ENCODE measurements at places on chromosomes 5 and 9.

- no peaks in the 10 kb centered on the region for H3K27me3 ChIP-seq
- no peaks in the 10 kb centered on the region for H3K4me1 ChIP-seq
- H3K36me3 ChIP-seq = no peaks in the 10 kb centered on the region
- H3K27ac ChIP-seq = no peak overlapping the region
Observed at GRCh38 chr5:104048231-104048630, 485.6 kb upstream of the NUDT12 start.

DNA sequence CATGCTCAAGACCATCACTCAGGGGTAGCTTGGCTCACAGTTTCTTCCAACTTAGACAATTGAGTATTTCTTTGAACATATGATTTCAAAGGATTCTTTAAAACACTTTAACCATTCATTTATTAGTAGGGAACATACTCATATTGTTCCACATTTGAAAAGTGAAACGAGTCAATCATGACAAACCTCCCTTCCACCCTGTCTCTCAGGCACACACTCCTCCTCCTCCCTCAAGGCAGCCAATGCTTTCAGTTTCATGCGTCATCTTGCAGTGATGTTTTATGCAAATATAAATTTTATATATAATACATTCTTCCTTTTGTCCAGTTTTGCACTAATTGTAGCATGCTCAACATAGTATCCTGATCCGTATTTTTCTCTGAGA, 126.0 kb upstream of the BOD1 start:
- H3K27me3 ChIP-seq = no peaks in the 10 kb centered on the region
- no peak overlapping the region for H3K27ac ChIP-seq
- H3K36me3 ChIP-seq = no peaks in the 10 kb centered on the region
- DNase-seq = no peak
- H3K4me3 ChIP-seq = no peak overlapping the region

GRCh38 chr9:78857373-78858225, 560.7 kb downstream of the PSAT1 start:
- DNase-seq = no peak
- H3K27me3 ChIP-seq = no peaks in the 10 kb centered on the region
- H3K4me1 ChIP-seq = no peaks in the 10 kb centered on the region
- no peak overlapping the region for H3K4me3 ChIP-seq

GRCh38 chr9:98168153-98168780, 24.2 kb downstream of the CORO2A start:
- no peak for DNase-seq
- H3K27me3 ChIP-seq = no peaks in the 10 kb centered on the region
- no peak overlapping the region for H3K27ac ChIP-seq
- H3K36me3 ChIP-seq = no peaks in the 10 kb centered on the region
- no peaks in the 10 kb centered on the region for H3K4me1 ChIP-seq

GRCh38 chr9:133772581-133772980, 34.4 kb upstream of the SARDH start:
- no peaks in the 10 kb centered on the region for H3K27me3 ChIP-seq
- no peaks in the 10 kb centered on the region for H3K4me1 ChIP-seq
- H3K4me3 ChIP-seq = no peak overlapping the region
- peaks cover 27% of the 10 kb centered on the region for H3K36me3 ChIP-seq

DNA sequence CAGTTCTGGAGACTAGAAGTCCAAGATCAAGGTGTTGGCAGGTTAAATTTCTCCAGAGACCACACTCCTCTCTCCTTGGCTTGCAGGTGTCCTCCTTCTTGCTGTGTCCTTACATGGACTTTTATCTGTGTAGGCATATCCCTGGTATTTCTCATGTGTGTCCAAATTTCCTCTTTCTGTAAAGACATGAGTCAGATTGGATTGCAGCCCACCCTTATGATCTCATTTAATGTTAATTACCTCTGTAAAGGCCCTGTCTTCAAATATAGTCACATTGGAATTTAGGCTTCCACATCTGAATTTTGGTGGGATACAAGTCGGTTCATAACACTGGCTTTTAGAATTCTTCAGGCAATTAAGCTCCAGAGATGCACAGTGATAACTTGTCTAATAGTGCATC, 322.2 kb upstream of the GRIA1 start:
- no peaks in the 10 kb centered on the region for H3K27me3 ChIP-seq
- no peak for DNase-seq
- H3K4me1 ChIP-seq = no peaks in the 10 kb centered on the region
- H3K27ac ChIP-seq = no peak overlapping the region
- no peak overlapping the region for H3K4me3 ChIP-seq

GRCh38 chr5:169426784-169427183, 125.8 kb upstream of the SLIT3 start:
- H3K36me3 ChIP-seq = no peaks in the 10 kb centered on the region
- H3K4me1 ChIP-seq = no peaks in the 10 kb centered on the region
- no peak for DNase-seq
- no peaks in the 10 kb centered on the region for H3K27me3 ChIP-seq
- no peak overlapping the region for H3K27ac ChIP-seq

- no peak overlapping the region for H3K4me3 ChIP-seq
- H3K4me1 ChIP-seq = peaks cover 26% of the 10 kb centered on the region
- H3K27me3 ChIP-seq = no peaks in the 10 kb centered on the region
- DNase-seq = no peak
- no peak overlapping the region for H3K27ac ChIP-seq
Observed at GRCh38 chr9:72871685-72872084, 81.2 kb downstream of the ALDH1A1 start.

DNA sequence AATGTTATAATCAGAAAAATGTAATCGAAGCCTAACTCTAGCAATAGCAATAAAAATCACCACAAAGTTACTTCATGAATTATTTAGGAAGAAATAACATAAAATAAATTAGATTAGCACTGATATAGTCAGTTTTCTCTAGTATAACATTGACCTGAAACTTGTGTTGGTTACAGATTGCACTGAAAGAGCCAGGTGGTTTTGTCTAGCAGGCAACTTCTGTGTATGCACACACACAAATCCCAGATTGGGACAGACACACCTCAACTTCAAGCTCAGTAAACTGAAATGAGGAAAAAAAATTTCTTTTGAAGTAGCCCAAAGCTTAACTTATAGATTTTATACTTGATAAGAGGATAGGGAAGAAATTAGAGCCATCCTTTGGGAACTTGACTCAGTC, 129.3 kb downstream of the EFNA5 start:
- H3K36me3 ChIP-seq = no peaks in the 10 kb centered on the region
- no peak overlapping the region for H3K27ac ChIP-seq
- no peak for DNase-seq
- no peaks in the 10 kb centered on the region for H3K27me3 ChIP-seq
- no peak overlapping the region for H3K4me3 ChIP-seq

GRCh38 chr5:87129046-87129445, 138.6 kb upstream of the RASA1 start:
- H3K4me3 ChIP-seq = no peak overlapping the region
- no peak overlapping the region for H3K27ac ChIP-seq
- no peak for DNase-seq
- H3K27me3 ChIP-seq = no peaks in the 10 kb centered on the region
- H3K36me3 ChIP-seq = no peaks in the 10 kb centered on the region

GRCh38 chr5:137304226-137304874, 194.8 kb downstream of the SPOCK1 start:
- no peaks in the 10 kb centered on the region for H3K27me3 ChIP-seq
- no peaks in the 10 kb centered on the region for H3K36me3 ChIP-seq
- H3K4me1 ChIP-seq = peaks cover 19% of the 10 kb centered on the region
- H3K4me3 ChIP-seq = no peak overlapping the region
- DNase-seq = no peak

- no peaks in the 10 kb centered on the region for H3K4me1 ChIP-seq
- H3K36me3 ChIP-seq = no peaks in the 10 kb centered on the region
- DNase-seq = no peak
- H3K4me3 ChIP-seq = no peak overlapping the region
Observed at GRCh38 chr9:35627575-35627974, 9.4 kb upstream of the CD72 start.

DNA sequence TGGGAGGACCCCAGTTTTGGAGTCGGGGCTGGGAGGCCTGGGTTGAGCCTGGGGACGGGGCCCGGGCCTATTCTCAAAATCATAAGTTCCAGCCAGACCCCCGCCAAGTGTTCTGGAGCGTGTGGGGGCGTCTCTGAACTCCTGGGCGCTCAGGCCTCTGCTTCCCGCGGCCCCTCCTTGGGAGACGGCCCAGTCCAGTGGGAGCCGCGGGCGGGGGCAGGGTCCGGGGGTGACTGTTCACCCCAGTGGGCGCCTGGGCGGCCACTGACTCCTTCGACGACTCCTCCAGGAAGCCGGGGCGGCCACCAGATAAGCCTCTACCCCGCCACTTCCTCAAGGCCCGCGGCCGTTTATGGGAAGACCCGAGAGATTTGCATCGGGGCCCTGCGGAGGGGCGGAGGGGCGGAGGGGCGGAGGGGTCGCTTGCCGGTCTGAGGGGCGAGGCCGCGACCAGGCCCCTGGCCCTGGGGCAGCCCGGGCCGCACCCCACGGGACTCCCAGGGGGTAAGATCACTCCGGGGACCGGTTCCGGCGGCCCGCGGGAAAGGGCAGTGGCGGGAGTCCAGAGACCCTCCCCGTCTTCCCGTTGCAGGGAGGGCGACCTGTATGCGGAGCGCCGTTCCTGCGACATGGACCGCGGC, 655 bp downstream of the TOR4A start:
- H3K4me3 ChIP-seq = peak overlapping the region; percentile 86
- H3K4me1 ChIP-seq = peaks cover 27% of the 10 kb centered on the region
- H3K27ac ChIP-seq = peak overlapping the region; percentile 23
- H3K27me3 ChIP-seq = no peaks in the 10 kb centered on the region

- no peak overlapping the region for H3K27ac ChIP-seq
- DNase-seq = no peak
- H3K4me3 ChIP-seq = no peak overlapping the region
- H3K36me3 ChIP-seq = peaks cover 24% of the 10 kb centered on the region
Observed at GRCh38 chr5:175520873-175521272, 42.5 kb downstream of the SFXN1 start.

DNA sequence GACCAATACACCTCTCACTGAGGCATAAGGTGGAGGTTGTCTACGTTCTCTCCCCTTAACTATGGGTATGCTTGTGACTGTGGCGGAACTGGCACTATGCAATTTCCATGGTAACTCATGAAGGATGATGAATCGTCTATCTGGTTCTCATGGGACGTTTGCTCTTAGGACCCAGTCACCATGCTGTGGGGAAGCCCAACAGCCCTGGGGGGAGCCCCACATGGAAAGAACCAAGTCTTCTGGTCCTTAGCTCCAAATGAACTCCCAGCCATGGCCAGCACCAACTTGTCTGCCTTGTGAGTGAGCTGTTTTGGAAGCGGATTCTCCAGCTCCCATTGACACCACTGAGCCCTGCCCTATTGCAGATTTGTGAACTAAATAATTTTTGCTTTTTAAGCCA, 188.7 kb upstream of the S1PR3 start:
- H3K27ac ChIP-seq = no peak overlapping the region
- no peak for DNase-seq
- no peaks in the 10 kb centered on the region for H3K36me3 ChIP-seq
- no peak overlapping the region for H3K4me3 ChIP-seq

DNA sequence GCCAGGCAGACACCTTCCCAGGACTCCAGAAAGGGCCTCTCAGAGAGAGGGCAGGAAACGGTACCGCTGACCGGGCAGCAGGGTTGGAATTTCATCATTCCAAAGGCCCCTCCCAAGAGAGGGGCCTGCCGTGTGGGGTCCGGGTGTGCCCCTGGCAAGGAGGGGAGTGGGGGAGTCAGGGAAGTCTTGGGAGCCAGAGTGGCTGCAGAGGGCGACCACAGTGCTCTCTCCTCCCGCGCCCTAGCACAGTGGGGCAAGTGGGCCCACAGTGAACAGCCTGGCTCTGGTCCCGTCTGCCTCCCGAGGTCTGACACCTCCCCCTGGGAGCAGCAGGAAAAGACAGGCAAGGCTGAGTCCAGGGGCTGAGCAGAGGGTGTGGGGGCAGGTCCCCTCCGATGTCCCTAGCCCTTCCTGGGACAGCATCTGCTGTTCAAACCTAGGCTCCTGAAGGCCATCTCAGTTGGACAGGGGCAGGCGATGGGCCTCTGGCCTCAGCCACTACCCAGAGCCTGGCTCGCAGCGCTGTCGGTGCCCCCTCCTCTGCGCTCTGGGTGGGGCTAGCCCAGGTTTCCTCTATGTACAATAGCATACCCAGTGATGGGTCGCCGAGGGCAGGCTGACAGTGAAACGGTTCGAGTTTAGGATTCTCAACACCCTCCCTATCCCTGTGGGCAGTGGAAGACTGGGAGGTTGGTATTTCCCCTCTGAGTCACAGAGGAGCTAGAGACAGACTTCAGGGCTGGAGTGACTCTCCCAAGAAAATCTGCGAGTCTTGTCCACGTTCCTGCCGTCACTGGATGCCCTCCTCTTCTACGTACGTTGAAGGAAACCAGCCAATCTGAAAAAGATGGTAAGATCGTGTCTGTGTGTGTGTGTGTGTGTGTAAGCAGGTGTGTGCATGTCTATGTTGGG, 25.4 kb upstream of the SARDH start:
- no peaks in the 10 kb centered on the region for H3K4me1 ChIP-seq
- peaks cover 9% of the 10 kb centered on the region for H3K36me3 ChIP-seq
- no peak overlapping the region for H3K27ac ChIP-seq
- no peak overlapping the region for H3K4me3 ChIP-seq

GRCh38 chr9:68427216-68427977, 71.0 kb downstream of the PGM5 start:
- no peaks in the 10 kb centered on the region for H3K36me3 ChIP-seq
- no peaks in the 10 kb centered on the region for H3K27me3 ChIP-seq
- H3K4me1 ChIP-seq = peaks cover 16% of the 10 kb centered on the region
- peak overlapping the region; percentile 3 for H3K4me3 ChIP-seq
- peak overlapping the region; percentile 79 for H3K27ac ChIP-seq

- DNase-seq = no peak
- no peaks in the 10 kb centered on the region for H3K27me3 ChIP-seq
- no peaks in the 10 kb centered on the region for H3K4me1 ChIP-seq
- H3K27ac ChIP-seq = no peak overlapping the region
- H3K36me3 ChIP-seq = no peaks in the 10 kb centered on the region
Observed at GRCh38 chr9:120742951-120743416, 28.7 kb upstream of the MEGF9 start.

DNA sequence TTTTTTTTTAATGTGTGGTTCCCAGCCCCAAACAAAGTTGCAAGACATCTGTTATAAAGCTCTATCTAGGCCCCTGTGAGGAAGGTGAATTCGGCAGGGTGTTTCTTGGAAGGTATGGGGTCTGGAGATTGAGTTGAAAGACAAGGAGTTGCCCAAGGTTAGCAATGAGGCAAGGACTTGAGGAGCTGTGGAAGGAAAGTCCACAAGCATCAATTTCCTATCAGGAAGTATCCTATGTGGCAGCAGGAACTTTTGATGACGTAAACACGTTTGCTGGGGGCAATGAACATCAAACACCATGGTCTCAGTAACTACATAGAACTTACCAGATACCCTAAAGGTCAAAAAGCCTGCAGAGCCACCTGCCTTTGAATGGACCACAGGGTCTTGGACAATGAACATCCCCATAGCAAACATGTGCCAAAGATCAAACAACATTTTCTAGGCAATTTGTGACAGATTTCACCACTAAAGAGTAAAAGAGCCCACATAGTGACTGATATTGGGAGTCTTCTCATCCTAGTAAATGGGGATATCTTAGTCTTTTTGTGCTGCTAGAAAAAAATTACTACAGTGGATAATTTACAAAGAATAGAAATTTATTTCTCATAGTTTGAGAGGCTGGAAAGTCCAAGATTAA, 145.1 kb downstream of the GCNT1 start:
- H3K27me3 ChIP-seq = no peaks in the 10 kb centered on the region
- DNase-seq = no peak
- no peaks in the 10 kb centered on the region for H3K4me1 ChIP-seq
- no peak overlapping the region for H3K4me3 ChIP-seq
- no peaks in the 10 kb centered on the region for H3K36me3 ChIP-seq

- no peak for DNase-seq
- H3K36me3 ChIP-seq = no peaks in the 10 kb centered on the region
- no peaks in the 10 kb centered on the region for H3K27me3 ChIP-seq
- no peak overlapping the region for H3K4me3 ChIP-seq
Observed at GRCh38 chr9:4228606-4229005, 71.3 kb downstream of the GLIS3 start.
